Prostate gland (tissue), 2 donors: ENCODE measurements at places on chromosomes 6 and 20.
A peak's percentile ranks its signal among the peaks of the same experiment; 100 is the strongest.

DNA sequence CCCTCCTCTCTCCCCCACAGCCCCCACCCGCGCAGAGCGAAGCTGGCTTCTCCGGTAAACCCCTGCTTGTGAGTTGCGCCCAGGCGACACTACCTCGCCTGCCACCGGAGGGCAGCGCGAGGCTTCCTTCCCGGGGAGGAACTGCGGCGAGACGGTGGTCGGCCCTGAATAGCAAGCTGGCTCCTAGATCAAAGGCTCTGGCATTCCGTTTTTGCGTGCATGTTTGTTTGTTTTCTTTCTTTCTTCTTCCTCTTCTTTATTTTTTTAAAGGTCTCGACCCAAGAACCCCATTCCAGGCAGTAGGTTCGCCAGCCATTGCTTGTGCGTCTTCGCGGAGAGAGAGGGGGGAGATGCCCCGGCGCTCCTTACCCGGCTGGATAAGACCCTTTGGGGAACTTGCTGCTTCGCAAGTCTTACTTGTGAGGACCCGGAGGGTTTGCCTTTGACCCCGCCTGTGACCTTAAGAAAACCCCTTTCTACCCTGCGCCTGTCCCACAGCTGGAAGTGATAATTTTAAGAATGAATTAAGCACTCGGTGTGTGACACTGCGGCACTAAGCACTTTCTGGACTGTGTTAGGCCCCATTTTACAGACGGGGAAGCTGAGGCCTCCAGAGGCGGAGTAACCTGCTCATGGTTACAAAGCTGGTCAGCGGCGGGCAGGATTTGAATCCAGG lies 92.7 kb upstream of the SIRPA start:
- DNase-seq: peak; percentile 57

DNA sequence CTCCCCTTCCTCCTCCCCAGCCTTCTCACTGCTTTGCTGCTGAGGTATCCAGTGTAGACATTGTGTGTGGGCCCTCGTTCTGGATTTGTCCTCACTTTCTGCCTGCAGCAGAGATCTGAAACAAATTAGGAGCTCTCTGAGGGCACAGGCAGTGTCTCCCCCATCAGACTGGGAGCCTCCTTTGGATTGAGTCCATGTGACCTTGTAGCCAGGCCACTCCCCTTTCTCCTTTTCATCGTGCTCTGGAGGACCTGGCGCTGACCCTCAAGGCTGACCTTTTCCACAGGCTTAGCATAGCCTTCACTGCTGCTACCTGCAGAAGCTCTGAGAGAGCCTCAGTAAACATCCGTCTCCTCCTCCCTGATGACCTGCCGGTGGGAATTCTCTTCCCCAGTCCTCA lies 26.2 kb downstream of the VEGFA start:
- DNase-seq: no peak

- no peak for DNase-seq
These were observed 103.6 kb upstream of the CNKSR3 start for GRCh38 chr6:154614101-154614500.

- no peak for DNase-seq
These were observed 105.4 kb downstream of the SNX5 start for GRCh38 chr20:17863209-17863576.

GRCh38 chr6:34155471-34156300 lies 9.8 kb upstream of the GRM4 start:
- no peak for DNase-seq

DNA sequence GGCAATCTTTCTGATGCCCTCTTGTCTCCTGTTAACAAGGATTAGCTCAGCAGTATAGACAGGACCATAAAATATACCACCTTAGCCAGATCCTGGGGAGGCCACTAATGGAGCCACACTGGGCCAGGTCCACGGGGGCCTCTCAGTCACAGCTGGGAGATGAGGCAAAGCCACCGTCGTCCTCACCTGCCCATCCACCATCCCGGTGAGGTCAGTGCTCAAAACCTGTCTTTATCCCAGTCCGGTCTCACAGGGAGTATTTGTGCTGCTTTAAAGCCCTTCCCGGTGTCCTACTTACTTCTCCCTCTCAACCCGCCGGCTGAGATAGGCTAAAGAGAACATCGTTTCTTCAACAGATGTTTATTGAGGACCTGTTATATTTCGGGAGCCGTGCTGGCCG lies 104.3 kb downstream of the EDN3 start:
- DNase-seq: no peak

- DNase-seq: no peak
These were observed 11.8 kb downstream of the GFRA4 start for GRCh38 chr20:3651204-3651962.

GRCh38 chr6:83199173-83199862 lies 6.2 kb downstream of the RWDD2A start:
- DNase-seq: no peak

DNA sequence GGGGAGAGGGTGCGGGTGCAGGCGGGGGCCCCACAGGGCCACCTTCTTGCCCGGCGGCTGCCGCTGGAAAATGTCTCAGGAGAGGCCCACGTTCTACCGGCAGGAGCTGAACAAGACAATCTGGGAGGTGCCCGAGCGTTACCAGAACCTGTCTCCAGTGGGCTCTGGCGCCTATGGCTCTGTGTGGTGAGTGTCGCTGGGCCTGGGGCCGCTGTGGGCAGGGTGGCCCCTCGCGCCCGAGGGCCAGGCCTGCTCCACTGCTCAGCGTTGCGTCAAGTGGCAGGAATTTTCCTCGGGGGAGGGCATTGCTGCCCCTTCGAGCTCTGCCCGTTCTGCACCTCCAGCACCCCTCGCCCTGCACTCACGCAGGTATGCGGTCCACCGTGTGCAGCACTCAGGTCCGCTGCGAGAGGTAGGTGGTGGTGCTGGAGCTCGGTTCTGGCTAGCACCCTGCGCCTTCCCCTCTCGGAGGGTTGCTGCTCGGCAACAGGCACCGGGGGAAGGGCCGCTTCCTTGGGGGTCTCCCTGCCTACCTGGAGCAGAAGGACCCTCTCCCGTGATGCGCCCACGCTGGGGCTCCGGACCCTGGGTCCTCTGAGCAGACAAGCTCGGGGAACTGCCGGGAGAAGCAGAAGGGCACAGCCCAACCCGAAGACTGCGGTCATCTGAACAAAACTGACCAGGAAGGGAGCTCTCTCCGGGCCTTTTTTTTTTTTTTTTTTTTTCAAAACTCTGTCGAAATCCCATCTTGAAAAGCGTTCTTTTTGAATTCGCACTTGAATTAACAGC lies 674 bp downstream of the MAPK14 start:
- DNase-seq: peak; percentile 17
